HS-5 (cell line): ENCODE measurements at places on chromosomes 7 and 10.

DNA sequence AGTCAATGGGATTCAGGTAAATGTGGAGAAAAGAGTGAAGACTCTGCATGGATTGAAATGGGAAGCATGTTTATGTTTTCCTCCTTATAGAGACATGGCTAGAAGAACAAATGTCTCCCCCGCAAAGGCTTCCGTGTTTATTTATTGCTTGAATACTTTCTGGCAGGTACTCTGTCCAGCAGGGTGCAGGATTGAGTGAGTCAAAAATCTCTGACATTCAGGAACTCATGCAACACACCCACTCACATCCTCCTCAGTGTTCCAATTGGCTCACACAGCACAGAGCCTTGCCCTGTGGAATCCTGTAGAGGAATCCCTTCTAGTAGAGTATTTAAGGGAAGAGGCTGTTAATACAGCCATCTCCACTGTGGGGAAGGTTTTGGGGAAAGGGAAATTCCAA lies 290.3 kb upstream of the VWC2 start:
- no peak for DNase-seq

DNA sequence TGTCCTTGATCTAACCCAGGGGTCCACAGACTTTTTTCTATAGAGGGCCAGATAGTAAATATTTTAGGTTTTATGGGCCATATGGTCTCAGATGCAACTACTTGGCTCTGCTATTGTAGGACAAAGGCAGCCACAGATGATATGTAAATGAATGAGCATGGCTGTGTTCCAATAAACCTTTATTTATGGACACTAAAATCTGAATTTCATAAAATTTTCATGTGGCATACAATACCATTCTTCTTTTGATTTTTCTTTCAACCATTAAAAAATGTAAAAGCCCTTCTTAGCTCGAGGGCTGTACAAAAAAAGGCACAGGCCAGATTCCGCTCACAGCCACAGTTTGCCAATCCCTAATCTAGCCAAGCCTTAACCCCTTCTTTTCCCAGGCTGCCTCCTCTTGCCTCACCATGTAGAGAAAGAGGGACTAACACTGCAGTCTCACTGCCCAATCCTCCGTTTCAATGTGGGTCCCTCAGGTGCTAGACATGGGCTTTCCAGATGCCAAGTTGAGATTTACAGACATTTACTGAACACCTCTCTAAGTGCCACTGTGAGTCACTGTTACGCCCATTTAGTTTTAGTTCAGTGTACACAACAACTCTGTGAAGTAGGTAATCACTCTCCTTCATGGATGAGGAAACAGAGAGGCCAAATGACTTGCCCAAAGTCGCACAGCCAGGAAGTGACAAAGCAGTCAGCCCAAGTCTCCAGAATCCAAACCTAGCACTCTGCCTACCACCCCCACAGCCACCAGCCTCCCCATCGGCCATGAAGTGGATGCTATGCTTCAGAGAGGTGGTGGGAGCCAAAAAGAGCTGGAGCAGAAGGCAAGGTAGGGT lies 132.6 kb upstream of the PDLIM1 start:
- no peak for DNase-seq

GRCh38 chr10:77422491-77423338 lies 214.9 kb downstream of the KCNMA1 start:
- no peak for DNase-seq

GRCh38 chr10:308101-308500 lies 172.8 kb downstream of the ZMYND11 start:
- no peak for DNase-seq

DNA sequence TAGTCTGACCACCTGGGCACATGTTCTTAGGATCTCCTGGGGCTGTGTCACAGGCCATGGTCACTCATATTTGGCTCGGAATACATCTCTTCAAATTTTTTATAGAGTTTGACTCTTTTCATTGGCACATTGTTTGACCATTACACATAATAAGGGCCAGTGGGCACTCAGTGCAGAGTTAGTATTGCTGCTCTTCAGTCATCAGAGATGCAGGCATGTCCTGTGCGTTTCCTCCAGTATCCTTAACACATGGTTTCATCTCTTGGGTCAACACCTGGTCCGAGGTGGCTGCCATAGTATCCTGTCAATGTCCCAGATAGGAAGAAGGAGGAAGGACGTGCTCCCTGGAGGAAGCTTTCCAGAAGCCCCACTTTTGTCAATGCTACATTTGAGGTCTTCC lies 125.0 kb downstream of the FAM107B start:
- no peak for DNase-seq

DNA sequence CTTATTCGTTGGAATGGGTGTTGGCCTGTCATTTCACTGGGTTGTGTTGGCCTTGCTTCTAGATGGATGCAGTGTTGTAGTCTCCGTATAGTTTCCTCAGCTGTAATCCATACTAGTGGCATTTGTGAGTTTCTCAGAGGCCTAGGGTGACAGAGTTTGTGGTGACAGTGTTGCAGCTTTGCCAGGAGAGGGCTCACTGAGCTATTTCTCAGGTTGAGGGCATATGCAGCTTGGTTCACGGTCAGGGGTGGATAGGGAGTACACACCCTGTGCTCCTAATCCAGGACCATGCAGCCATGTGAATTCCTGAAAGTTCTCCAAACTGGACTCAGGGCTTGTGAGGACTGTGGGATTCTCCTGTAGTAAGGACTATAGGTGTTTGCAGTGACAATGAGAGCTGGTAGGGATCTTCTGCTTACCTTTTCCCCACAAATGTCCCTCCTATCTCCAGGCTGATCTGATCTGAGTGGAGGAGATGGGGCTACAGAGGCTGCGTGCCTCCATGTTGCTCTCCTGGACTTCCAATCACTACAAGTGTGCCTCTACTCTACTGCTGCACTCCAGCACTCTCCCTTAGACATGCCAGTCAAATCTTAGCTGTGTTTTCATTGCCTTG lies 229.0 kb downstream of the STK31 start:
- DNase-seq: peak; percentile 33

GRCh38 chr10:24651923-24652322 lies 71.8 kb downstream of the ARHGAP21 start:
- no peak for DNase-seq

DNA sequence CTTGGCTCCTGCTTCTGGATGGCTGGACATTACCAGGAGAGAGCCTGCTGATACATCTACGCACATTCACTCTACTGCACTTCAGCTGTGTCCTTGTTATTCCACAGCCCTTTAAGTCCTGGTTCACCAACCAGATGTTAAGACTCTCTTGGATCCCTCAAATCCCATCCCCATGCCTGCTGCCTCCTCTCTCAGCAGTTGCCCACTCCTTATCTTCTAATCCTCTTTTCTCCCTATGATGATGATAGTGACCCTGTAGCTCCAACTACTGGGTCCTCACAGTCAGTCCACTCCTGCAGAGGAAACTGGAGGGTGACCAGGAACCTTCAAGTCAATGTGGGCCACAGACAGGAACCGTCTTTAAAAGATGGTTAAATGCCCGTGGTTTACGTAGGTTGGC lies 96.3 kb upstream of the PDCD4 start:
- no peak for DNase-seq

DNA sequence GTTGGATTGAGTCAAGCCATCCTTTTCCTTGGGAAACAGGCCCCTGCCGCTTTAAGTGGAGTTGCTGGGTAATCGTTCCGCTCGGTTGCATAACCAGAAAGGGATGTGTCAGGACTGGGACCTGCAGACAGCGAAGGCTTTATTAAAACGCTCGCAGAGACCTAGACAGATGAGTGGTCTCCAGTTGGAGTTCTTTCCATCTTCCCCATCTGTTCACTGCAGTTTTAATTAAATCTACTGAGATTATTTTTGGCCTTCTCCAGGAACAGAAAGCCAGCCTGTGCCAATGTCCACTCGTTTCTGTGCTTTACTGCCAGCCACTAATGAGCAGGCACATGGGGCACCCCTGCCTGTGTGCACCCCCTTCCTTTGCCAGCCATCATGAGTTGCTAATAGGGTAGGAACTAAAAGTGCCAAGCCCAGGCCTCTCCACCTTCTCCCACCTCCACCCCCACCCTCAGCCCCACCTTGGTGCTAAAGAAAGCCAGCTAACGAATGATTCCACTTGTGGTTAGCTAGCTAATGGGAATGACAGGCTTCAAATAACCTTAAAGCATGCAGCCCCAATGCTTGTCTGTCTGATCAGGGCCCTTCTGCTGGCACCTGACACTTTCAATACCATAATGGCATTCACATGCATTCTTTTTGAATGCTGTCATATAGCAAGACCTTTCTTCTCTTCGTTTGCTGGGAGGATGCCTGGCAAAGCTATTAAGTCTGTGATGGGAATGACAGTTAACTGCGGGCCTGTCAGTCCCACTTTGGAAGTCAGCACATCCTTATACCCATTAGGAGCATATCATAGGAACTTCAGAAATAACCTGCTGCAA lies 556.8 kb upstream of the GALNT17 start:
- DNase-seq: no peak

DNA sequence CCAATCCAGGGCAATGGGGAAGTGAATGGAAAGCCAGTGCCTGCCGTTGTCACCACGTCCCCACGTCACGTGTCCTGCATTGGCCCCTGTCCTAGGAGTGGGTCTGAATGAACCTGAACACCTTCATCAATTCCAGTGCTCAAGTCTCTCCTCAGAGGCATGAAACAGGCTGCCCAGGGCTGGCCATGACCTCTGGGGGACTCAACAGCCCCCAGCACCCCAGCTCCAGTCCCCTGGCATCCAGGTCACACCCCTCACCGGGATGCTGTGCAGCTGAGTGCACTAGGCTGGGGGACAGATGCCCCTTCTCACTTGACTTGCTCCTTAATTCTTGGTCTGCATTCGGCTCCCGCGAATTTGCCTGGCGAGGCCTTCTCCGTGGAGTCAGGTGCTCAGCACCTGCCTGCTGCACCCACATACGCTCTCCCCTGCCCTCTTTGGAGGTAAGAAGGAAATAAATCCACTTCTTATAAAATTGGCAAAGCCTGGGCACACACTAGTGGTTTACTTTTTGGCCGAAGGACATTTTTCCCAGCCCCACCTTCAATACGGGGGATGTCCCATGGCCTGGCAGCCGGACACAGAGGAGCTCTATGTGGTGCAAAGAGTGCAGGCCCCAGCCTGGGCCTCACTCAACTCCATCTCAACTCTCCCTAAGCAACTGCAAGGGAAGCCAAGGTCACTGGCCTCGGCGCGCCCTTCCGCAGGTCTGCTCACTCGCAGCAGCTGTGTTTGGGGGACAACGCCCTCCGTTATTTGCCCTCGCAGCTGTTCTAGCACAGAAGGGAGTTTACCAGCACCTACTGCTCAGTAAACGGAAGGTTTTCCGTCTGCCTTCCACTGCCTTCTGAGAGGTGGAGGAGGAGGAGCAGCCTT lies 77.6 kb upstream of the SHH start:
- no peak for DNase-seq

DNA sequence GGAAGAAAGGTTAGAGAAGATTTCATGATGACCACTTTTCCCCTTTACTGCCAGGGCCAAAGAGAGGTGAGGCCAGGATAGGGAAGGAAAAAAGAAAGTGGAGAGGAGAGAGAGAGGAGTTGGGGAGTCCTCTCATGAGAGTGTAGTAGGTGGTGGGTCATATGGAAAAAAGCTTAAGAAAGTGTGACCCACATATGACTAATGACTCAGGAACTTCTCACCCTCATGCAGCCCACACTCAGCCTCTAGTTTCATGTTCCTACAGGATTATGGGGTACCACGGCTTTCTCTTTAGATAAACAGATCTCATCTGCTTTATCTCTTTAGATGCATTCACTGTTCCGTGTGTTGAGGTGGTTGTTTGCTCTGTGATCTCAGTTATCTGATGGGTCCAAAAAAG lies 462.5 kb upstream of the IGFBP3 start:
- DNase-seq: peak; percentile 57

DNA sequence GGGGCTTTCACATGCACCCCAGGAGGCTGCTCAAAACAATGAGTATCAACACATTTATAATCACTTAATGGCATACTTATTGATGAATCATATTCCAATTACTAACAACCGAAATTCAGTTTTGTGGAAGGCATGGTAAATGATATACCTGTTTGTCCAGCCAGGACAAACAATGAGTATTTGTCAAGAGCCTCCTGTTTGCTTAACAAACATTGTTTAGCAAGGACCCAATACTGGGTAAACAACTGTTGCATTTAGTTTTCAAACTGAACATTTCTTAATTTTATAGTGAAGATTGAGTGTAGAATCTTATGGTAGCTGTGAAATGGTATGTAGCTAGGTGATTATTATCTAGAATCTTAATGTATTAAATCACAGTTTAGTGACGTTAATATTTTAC lies 473.7 kb downstream of the ATRNL1 start:
- no peak for DNase-seq

DNA sequence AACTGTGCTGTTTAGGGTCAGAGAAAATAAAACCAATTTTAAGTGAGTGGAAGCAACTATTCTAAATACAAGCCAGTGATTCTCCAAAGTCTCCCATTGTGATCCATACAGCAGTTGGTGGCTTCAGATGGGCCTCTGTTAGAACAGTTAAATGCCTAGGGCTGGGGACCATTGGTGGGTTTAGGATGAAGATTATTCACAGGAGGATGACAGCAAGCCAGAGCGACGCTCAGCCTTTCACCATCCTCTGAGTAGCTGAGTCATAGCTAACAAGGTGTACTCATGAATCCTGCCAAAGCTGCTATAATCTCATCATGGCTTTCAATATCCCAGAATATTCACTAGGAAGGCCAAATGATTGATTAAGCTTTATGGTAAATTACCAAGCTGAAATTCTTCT lies 39.6 kb downstream of the STARD3NL start:
- no peak for DNase-seq

DNA sequence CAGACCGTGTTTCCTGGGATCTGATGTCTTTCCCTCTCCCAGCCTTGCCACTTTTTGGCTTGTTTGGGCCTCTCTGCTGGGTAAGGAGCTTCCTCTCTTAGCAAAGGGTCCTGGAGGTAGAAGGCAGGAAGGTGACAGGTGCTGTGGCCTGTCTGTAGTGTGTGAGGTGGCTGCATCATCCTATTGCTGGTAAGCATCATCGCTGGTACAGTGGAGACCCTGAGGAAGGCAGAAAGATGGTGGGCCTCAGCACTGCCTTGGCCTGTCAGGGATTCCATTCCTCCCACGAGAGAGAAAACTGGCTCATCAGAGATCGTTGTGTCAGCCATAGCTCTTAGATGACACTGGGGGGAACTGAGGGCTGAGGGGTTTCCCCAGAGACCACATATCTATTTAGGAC lies 46.5 kb downstream of the ZMIZ1 start:
- DNase-seq: no peak

GRCh38 chr10:37976880-37977203 lies 395 bp upstream of the ZNF25 start:
- no peak for DNase-seq

DNA sequence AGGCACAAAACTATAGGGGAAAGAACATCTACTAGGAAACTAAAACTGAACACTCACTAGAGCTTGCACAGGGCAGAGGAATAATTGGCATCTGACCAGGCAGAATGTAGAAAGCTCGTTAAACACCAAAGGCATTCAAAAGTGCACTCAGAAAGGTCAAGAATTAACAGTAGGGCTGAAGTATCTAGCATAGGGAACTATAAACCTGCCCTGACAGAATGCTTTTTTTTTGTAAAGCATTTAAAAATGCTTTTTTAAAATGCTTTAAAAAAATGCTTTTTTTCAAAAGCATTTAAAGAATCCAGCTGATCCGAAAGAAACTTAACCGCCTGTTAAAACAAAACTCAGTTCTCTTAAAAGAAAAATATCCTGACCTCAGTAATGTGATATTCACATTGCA lies 74.6 kb upstream of the EGFR start:
- DNase-seq: no peak
